DMS 273 treated with DMSO at 0.1 percent for 48 hours (cell line): ENCODE measurements at places on chromosomes 7 and 10.

- no peak for DNase-seq
Observed at GRCh38 chr7:119522263-119522662, 750.7 kb upstream of the KCND2 start.

DNA sequence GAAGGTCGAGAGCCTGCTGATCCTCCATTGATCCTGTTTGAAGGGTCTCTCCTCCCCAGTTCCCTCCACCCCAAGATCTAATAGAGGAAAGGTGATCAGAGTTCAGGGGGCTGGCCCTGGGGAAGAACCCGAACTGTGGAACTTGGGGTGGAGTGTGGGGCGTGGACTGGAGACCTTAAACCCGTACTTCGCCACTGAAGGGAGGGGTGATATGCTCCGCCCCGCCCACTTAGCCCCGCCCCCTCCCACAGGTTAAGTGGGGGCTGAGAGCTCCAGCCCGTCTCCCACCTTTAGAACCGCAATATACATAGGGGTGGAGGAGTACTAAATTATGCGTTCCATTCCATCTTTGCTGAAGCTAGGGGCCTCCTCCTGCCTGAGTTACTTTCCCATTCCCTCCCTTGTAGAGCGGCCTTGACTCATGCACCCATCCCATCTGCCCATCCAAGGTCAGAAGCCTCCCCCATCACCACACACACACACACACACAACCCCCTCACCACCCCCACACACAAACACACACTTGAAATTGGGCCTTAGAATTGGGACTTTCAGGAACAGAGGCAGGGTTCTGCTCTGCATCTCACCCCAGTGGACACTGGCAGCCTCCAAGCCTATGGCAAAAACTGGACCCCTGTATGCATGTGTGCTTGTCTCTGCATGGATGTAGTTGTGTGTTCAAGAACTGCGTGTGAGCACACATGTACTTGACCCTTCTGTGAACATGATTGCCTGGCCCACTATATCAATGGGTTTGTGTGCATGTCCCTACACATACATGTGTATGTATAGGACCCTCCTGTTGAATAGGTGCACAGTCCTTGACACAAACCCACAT lies 991 bp downstream of the SEMA4G start:
- DNase-seq, result no peak

DNA sequence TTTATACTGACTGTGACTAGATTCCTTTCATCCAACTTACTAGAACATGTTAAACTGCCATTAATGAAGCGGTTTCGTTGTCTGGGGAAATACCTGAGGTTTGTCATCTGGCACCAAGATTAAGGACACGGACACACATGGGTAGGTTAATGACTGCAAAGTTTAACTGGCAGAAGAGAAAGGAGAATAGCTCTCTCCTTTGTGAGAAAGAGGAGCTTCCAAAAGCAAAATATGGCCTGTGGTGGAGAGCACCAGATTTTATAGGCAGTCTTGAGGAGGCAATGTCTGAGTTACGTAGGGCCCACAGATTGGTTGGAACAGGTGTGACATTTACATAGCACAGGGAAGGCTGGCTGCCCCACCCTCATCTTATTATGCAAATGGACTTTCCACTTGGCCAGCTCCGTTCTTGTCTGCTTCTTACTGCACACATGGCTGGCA lies 1193.0 kb upstream of the CELF2 start:
- DNase-seq, result no peak

- no peak for DNase-seq
Observed at GRCh38 chr10:47254611-47255010, 45.4 kb upstream of the GDF10 start.

- no peak for DNase-seq
Observed at GRCh38 chr7:116030651-116031276, at the start of gene TFEC. TSS of gene TFEC (minus strand) at chr7:116030763. CDS start at chr7:115984441, 46,322 bp downstream.

GRCh38 chr10:123808906-123809305 lies 82.7 kb downstream of the CPXM2 start:
- DNase-seq, result no peak

- no peak for DNase-seq
Observed at GRCh38 chr10:67770537-67770936, 67.5 kb downstream of the DNAJC12 start.

DNA sequence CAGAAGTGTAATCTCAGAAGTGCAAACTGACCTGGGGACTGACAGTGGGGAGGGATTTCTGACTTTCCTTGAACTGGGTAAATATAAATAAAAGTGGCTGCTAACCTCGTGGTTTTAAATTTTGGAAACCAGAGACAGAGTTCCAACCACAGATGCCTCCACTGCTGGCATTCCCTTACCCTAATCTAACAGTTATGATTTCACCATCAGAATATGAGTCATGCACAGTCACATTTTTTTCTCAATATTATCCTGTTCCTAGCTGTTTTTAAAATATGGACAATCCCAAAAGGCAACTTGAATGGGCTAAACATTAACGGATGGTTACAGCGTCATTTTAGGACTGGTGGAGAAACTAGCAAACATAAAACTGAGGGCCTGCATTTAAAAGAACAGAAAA lies 264.3 kb upstream of the INHBA start:
- no peak for DNase-seq

- DNase-seq, result no peak
Observed at GRCh38 chr7:107147464-107148393, 21.1 kb upstream of the HBP1 start.

DNA sequence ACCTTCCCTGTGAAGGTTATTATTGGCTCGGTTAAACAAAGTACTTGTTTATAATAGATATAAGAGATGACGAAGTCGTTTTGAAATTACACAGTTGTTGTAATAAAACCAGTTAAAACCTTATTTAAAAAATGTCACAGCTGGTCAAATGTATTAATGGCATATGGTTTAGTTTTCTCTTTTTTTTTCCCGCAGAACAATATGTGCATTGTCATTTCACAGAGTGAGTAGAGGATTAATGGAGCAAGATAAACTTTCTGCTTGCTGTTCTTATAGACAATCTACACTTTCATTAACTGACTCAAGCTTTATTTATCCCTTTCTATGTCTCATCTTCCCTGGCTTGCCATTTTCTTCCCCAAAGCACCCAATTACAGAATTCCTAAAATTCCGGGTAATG lies 404.3 kb upstream of the NPVF start:
- no peak for DNase-seq

DNA sequence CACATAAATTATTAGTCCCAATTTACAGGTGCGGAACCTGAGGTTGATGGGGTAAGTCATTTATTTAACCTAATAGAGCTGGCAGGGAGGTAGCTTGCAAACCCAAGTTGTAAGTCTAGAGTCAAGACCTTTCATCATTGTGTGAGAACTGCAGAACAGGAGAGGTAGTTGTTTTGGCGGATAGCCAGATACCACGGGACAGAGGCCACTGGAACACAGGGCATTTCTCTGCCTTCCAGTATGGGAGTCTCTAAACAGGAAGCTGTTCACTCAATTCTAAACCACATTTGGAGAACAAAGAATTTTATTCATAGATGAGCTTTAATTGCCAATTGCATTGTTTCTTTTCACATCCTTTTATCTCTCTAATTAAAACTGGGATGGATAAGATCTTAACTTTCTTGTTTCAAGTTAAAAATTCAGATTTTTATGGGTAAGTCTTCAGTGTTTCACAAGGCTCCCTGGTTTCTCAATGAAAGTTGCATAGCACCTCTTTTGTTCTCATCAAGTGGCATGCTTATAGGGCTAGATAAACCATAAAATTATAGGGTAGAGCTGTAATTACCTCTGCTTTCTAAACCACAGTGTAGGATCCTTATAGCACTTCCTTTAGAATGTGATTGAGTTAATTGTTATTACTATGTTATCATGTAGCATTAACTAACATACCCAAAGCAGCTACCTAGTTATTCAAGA lies 489.0 kb downstream of the GATA3 start:
- DNase-seq, result no peak

DNA sequence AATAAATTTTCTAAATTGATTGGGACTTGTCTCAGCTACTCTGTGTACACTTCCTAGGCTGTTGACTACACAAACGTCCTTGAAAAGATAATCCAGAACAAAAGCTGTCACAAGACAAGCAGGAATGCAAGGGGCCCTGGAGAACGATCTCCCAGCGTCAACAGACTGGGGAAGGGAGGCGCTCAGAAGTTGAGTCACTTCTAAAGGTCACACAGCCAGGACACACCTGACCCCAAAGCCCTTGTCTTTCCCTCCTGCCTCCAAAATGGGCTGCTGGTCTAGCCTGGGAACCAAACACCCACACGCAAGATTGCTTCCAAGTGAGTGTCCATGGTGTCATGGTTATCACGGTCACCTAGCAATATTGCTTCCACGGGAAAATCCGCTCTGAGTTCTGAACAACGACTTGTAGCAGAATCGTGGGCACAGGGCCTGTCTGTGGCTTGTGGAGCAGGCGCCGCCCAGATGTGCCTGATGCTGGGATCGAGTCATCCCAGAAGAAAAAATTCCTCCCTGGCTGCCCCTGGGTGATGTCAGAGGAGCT lies 49.8 kb downstream of the SPOCK2 start:
- no peak for DNase-seq

- no peak for DNase-seq
Observed at GRCh38 chr10:79165070-79165778, 96.5 kb downstream of the ZMIZ1 start.

GRCh38 chr7:120981888-120982615 lies 6.5 kb upstream of the CPED1 start:
- DNase-seq, result no peak

DNA sequence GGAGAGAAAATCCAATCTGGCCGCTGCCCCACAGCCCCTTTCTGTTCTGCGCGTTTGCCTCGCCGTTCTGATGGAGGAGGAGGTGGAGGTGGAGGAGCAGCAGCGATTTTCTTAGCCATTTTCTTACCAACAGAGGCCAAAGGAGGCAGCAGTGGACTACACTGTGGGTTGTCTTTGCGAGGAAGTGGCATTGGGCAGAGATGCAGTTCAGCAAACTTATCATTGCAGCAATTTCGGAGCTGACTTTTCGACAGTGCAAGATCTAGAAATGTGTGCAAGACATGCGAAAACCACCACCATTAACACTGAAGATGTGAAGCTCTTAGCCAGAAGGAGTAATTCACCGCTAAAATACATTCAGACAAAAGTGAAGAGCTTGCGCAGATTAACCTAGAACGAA lies 1.9 kb upstream of the ARL4A start:
- no peak for DNase-seq

GRCh38 chr7:80182630-80183276 lies 48.1 kb downstream of the GNAI1 start:
- DNase-seq, result no peak
